ENCODE measurements at places on chromosomes 6 and 20.

DNA sequence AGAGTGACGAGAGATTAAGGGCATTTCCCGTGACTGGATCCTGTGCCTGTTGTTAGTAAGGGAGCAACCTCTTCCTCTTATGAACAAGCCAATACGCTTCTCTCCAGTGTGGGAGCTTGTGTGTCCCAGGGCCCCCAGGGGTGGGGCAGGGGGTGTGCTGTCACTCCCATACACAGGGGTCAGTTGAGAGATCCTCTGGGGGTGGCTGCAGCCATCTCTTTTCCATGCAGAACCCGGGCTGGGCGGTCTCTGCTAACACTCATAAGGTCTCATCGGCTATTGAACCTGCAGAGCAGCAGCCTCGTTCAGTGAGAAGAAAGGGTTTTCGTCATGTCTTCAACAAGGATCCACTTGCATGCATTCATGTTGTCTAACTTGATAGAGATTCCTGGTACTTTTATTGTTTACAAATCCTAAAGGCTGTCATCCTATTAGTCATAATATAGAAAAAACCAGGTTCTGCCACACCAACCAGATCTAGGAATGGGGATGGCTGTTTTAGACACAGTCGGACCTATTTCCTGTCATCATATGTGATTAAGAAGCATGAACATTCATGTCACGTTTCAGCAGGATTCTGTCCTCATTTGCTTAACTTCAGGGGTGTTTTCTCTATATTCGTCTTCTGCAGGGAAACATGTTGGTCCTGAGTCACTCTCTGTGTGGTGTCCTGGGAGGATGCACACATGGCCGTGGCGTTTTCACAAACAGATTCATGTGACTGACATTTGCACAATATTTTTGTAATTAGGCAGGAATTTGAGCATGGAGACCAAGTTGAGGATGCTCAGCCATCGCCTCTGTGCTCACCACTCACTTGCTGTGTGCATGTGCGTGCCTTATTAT is 13.3 kb upstream of the THBS2 start:
- DNase-seq: no peak

GRCh38 chr6:120302041-120302440 is 952.5 kb upstream of the MAN1A1 start:
- DNase-seq: no peak

- DNase-seq: no peak
Measured at GRCh38 chr6:154239392-154239791, 117.2 kb downstream of the IPCEF1 start.

DNA sequence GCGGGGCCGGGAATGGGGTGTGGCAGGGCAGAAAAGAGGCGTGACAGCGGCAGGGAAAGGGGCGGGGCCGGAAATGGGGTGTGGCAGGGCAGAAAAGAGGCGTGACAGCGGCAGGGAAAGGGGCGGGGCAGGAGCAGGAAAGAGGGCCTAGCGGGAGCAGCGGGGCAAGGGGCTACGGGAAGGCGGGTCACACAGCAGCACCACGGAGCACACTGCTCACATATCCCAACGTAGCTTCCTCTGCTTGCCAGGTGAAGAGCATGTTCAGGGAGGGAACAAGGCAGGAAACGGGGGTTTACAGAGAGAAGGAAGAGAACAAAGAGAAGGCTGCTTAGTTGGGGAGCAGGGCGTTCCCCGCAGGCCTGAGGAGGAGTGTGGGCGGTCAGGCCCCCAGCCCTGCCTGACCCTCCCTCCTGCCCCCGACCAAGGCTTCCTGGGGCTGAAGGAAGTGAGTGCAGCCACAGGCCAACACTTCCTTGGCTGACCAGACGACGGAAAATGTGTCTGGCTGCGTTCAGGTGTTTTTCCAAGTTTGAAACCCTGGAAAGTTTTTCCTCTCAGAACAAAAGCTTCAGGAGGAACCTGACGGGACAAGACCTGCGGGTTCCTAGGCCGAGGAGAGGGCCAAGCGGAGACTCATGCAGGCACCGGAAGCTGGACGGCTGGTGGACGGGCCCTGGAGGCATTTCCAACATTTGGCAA is 13.8 kb downstream of the UCKL1 start:
- DNase-seq: no peak

- no peak for DNase-seq
Measured at GRCh38 chr20:19777315-19777714, 19.3 kb downstream of the RIN2 start.
